GM12891 (cell line): ENCODE measurements at places on chromosomes 3 and 15.

DNA sequence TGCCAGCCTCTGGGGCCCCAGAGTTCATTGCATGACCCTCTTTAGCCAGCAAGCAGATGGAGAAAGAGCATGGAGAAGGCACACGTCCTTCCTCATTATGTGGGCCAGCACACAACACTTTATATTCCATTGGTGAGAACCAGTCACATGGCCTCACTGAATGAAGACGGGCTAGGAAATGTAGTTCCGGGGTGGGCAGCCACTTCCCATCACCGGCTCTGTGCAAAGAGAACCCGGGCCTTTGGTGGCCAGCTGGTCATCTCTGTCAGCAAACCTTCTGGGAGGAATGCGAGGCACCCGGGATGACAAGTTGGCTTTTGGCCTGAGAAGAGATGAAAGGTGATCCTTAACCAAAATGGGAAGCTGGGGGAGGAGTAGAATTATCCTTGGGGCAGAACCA is 90.2 kb upstream of the VGLL4 start:
- no peak for DNase-seq

DNA sequence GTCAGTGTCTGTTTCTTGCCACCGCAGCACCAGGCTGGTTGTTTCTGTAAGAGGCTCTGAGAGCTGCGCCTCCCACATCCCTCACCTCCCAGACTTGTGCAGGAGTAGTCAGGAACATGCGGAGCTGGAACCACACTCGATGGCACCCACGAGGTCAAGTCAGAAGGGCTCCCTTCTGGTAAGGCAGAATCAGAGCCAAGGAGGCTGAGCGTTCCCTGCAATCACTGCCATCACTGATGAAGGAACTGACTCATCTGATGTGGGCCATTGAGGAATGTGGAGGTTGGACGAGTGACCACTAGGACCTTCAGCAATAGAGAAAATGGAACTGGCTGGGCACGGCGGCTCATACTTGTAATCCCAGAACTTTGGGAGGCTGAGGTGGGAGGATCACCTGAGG is 35.7 kb upstream of the BLM start:
- no peak for DNase-seq

DNA sequence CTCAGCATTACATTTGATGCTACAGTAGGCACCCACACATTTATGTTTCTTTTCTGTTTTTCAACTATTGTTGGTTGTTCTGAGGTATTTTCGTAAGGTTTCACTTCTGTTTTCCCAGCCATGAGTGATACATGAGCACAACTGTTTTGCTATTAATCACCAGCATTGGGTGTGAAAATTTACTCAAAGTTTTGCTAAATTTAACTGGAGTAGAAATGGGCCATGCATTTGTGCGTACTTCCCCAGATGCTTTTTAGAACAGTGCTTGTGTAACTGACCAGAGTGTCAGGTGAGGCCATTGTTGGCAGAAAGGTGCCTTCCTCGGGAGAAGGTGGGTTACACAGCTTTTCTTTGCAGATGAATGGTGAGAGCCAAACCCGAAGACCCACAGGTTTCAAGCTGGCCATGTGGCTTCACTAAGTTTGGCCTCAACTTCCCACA is 70.4 kb downstream of the ST6GAL1 start:
- no peak for DNase-seq

DNA sequence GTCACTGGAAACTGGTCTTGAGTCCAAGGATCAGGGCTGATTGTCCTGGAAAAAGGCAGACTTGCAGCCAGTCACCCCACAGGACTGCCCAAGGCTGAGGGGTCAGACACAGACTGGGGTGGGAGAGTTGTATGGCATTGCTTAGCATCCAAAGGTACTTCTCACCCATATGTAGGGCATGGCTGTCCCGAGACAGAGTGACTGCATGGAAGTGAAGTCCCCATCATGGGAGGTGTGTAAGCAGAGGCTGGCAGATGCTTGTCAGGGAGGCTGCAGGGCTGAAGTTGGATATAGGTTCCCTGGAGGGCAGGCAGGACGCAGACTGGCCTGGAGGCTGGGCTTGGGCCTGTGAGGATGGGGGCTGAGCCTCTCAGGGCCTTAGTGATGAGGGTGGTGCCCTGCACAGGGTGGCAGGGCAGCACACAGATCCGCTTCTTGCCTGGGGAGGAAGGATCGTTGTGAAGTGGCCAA is 31.1 kb downstream of the PSTPIP1 start:
- DNase-seq = no peak

- DNase-seq = no peak
Observed at GRCh38 chr3:116473602-116474001, 28.3 kb upstream of the LSAMP start.

GRCh38 chr3:99957151-99957796 is 139.6 kb downstream of the CMSS1 start:
- DNase-seq = no peak

DNA sequence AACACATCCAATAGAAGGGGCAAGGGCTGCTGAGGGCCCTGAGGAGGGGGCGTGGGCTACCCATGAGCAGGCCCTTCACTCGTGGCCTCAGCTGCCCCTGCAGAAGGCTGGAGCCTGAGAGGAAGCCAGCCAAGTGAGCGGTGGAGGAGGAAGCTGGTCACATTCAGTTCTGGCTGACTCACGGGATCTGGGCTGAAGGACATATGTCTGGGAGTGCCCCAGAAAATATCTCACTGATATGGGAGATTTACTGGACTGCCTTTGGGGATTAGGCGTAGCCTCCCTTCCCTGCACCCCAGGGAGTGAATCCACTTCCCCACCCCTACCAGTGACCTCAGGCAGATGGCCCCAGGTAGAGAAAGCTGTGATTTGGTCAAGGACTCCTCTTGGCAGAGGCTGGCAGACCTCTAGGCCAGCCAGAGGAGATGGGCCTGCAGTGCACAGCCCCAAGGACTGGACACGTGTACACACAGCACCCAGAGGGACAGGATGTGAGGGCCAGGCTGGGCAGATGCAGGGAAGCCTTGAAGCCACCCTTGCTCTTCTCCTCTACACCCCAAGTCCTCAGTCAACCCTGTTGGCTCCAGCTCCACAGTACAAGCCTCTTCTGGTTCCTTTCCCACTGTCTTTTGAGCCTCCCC is 14.2 kb upstream of the ANKDD1A start:
- no peak for DNase-seq

GRCh38 chr3:101963902-101964362 is 114.6 kb downstream of the NFKBIZ start:
- DNase-seq = no peak

GRCh38 chr3:176354843-176355242 is 842.4 kb downstream of the TBL1XR1 start:
- DNase-seq = no peak

GRCh38 chr15:51658664-51659063 is 22.6 kb upstream of the SCG3 start:
- no peak for DNase-seq

DNA sequence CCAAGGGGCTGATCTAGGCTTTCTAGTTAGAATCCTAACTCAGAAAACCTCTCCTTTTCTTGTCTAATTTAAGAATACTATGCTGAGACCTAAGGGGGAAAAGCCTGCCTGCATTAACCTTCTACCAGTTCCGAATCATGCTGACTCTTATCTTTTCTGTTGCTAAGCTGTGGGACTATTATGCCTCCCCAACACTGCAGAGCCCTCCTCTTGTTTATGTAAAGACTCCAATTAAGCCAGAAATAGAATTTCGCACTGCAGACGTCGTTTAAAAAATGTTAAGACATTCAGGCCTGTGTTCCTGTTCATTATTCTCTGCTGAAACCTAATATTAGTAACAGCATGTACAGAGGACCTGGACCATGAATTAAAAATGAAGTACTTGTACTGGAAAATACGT is 310.6 kb upstream of the ATP11B start:
- DNase-seq = no peak

GRCh38 chr3:149280671-149281349 is 52.6 kb downstream of the TM4SF18 start:
- DNase-seq = no peak

DNA sequence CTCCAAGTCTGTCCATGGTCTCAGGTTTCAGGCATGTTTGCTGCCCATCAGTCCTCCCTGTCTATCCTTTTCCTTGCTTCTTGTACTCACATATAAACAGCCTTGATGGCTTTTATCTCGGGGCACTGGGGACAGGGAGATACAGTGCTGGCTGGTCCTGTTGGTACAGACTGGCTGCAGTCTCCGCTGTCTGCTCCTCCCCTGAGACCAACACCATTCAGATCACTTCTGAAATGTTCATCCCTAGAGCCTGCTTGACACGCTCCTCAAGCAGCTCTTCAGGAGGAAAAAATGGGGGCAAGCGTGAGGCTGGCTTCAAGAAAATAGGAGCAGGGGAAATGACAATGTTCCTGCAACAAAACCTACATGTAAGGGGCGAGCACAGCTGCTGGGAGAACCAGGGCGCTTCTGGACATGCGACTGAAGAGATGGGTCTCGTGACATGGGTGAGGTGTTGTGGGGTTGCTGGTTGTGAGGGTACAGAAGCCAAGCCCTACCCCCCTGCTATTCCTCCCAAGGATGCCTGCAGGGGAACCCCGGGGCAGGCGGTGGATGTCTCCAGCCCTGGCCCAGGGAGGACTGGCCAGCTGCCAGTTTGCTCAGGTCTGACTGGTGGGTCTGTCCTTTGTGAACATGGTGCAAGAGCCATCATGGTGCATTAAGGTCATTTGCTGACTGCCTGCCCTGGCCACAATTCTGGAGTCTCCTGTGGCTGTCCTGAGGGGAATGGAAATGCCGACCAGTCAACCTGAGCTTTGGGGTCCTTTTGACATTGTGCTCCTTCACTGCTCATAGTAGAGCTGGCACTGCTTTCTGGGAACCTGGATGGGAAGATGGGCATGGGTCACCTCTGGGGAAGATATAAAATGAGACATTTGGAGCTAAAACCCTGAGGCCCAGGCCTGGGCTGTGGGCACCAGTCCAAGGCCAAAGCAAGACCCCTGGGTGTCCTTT is 40.1 kb downstream of the KY start:
- DNase-seq = no peak

DNA sequence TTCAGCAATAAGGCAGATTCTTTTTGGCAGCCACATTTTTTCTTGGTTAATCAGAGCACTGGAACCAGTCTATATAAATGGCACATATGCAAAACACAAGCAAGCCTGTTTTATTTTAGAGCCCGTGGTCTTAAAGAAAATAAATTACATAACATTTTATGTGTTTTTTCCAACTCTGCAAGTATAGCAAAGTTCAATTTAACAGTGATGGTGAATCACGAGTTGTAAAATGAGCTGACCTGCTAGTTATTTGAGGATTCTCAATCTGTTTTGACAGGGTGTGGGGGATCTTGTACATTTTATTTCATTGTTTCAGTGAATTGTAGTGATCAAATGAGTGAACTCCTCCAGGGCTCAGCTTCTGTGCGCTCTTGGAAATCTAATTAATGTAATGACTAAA is 2.7 kb downstream of the ARHGEF26 start:
- no peak for DNase-seq

GRCh38 chr3:32712506-32713055 is 27.6 kb downstream of the CNOT10 start:
- DNase-seq = no peak

GRCh38 chr15:24633082-24633481 is 42.5 kb upstream of the NPAP1 start:
- no peak for DNase-seq

GRCh38 chr3:160474416-160474838 is 24.8 kb upstream of the TRIM59 start:
- no peak for DNase-seq

- peak; percentile 60 for DNase-seq
Observed at GRCh38 chr15:90818251-90819210, 49.9 kb upstream of the FURIN start.

- no peak for DNase-seq
Observed at GRCh38 chr3:46252980-46253379, 10.7 kb downstream of the CCR3 start.

DNA sequence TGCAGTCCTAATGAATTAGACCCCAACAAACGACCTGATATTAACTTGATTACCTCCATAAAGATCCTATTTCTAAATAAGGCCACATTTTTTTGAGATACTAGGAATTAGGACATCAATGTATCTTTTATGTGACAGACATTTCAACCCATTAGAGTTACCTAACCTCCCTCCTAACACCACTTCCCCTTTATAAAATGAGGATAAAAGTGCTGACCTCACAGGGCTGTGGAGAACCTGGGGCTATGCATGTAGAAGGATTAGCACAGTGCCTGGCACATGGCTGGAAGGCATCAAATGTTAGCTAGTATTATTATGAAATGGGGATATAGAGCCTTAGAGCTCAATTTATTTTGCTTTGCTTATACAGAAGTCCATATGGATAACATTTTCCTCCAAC is 53.5 kb upstream of the LRRN1 start:
- DNase-seq = no peak

GRCh38 chr3:10628891-10629670 is 123.7 kb upstream of the ATP2B2 start:
- no peak for DNase-seq

GRCh38 chr3:62253971-62254370 is 119.4 kb downstream of the FEZF2 start:
- DNase-seq = no peak

DNA sequence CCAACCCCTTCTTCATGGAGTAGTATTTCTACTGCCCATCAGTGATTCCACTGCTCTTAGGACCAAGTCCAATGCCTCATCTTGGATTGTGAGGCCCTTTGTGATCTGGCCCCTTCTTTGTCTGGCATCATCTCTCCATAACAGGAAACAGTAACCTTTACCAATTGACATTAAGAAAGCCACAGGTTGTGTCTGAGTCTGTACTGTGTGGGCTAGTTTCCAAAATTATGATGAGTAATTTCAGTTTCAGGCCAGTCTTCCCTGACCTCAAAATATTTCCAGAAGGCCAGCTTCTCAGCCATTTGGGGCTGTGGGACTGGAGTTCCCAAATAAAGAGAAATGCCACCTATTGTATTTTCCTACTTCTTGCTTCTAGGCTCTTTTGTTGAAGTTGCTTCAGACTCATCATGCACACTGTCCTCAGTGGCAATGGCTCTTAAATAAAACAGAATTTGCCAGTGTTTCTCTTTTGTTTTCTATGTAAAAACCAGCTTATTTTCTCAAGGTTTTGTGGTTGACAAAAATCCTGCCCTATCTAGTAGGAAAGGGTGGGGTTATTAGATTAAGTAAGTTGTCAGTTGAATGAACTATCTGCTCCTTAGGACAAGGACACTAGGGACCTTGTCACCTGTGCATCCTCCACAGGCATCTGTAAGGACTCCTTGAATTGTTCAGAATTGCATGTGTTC is 47.0 kb upstream of the ACKR4 start:
- DNase-seq = peak; percentile 15

DNA sequence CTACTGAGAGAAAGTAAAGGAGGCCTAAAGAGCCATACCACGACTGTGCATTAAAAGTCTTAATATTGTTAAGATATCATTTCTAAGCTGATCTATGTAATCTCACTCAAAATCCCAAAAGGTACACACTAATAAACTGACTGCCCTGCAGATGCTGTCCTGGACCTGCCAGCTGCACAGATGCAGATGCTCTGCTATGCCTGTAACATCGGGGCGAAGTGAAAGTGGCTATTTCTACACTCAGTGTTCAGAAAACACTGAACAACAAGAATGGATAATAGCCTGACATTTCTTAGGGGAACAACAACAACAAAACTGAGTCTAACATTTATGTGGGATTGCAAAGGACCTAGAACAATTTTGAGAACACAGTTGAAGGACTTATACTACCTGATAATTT is 31.9 kb downstream of the RAD18 start:
- no peak for DNase-seq
